ENCODE measurements at places on chromosomes 6 and 20. TPM values are rescaled to one million over a fixed set of nuclear protein-coding genes. Genes with fewer than 3 reads are reported as not detected.

DNA sequence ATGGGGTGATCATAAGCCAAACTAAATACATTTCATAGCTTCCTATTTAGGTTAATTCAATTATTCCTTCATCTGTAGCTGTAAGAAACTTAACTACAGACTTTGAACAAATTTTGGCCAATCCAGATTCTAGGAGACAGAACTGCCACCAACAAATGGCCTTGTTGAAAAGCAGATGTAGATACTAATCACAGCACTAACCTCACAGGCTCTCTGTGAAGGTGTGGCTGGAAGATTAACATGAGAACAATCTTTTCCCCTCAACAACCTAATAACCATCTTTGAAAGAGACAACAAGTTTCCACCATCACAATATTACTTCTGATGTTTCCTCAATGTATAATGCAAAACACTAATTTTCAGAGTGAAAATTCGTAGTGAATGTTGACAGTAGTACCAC lies 87.8 kb downstream of the SESN1 start:
- DNase-seq = no peak

GRCh38 chr20:45311589-45312211 lies 3.6 kb upstream of the MATN4 start:
- DNase-seq = no peak

DNA sequence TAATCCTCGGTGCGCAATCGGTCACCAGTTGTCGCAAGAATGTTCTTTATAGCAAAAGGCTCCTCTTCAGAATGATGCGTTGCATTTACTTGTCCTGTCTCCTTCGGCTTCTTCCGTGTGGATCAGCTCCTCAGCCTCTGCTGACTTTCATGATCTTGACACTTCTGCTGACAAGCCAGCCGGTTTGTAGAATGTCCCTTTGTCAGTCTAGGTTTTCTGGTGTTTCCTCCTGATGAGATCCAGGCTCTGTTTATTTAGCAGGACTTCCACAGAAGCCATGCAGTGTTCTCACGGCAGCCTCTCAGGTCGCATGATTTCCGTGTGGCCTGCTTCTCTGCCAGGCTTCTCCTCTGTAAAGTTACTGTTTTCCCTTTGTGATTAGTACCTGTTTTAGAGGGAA lies 66.9 kb downstream of the STX11 start:
- no peak for DNase-seq

DNA sequence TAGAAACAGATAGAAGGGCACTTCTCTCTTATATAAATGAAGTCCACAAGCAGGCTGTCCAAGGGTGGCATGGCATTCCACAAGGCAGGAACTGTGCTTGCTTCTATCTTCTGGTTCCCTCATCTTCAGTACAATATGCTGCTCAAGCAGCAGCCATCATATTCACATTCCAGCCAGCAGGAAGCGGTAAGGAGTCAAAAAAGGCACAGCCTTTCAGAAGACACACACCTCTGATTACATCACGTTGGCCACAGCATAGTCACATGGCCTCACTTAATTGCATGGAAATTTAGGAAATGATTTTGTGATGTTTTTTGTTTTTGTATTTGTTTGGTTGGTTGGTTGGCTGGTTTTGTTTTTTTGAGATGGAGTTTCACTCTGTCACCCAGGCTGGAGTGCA lies 19.0 kb downstream of the REM1 start:
- no peak for DNase-seq

DNA sequence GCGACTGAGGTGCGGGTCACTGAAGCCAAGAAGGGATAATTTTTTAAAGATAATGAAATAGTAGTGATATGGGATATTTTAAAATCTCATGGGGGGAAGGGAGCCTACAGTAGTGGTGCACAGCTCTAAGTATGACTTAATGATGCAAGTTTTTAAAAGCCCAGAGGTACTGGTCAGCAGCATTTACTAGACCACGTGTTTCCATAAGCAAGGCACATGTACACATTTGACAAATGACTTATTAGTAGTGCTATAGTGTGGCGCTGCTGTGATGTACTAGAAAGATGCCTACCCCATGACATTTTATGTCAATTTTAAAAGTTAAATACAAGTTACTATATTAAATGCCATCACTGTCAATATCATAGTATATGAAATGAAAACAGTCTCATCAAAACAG lies 7.5 kb upstream of the LINC00237 start:
- DNase-seq = no peak

GRCh38 chr20:13302647-13303450 lies 81.8 kb downstream of the ISM1 start:
- no peak for DNase-seq

DNA sequence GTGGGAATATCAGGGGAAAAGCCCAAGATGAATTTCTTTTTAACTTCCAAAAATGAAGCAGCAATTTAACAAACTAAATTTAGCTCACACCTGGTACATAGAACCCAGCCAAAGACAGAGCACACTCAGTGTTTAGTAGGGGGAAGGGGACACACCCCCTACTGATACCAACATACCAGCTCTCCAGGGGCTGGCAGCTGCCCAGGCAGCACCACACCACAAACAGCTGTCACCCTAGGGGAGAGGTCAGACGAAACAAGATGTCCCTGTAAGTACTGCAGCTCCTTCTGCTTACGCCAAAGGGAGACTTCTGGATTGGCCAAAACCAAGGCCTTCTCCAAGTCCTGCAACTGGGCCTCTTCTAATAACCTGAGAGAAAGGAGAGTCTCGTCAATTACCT lies 26.0 kb downstream of the MDN1 start:
- no peak for DNase-seq

- DNase-seq = no peak
These were observed 46.2 kb downstream of the TRAF3IP2 start for GRCh38 chr6:111559188-111560097.

DNA sequence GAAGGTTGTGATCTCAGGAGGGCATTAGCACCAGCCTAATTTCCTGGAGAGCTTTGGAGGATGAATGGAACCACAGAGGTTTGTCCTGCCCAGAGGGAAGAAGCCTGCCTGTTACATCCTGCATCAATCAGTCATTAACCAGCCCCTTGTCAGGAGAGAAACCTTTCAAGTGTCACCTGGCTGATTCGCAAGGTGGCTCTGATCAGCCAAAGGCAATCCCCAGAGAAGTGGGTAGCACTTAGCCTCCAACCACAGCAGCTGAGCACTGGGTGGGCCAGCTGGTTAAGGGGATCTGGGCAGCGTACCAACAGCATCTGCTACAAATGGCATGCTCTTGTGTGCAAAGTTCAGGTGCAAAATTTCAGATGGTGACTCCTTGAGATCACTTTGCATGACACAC lies 26.9 kb downstream of the ANKEF1 start:
- DNase-seq = no peak

- no peak for DNase-seq
These were observed 17.0 kb downstream of the GSS start for GRCh38 chr20:34938466-34939163.

GRCh38 chr20:41819436-41819835 lies 201.3 kb upstream of the CHD6 start:
- DNase-seq = no peak

DNA sequence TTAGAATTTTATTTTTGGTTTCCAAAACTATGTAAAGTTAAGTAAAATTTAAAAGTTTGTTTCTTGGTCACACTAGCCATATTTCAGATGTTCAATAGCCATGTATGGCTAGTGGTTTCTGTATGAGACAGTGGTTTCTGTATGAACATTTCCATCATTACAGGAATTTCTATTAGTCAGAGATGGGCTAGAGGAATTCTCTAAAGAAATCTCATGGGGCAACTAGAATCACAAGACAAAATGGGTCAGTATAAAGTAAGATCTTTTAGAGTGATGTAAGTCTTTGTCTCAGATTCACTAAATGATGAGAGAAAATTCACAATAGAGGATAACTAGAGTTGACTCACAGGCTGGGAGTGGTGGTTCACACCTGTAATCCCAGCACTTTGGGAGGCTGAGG lies 149.0 kb downstream of the FUT9 start:
- no peak for DNase-seq

GRCh38 chr20:33656783-33657703 lies 5.1 kb upstream of the C20orf144 start:
- DNase-seq = no peak

GRCh38 chr20:46994341-46994740 lies 99.7 kb downstream of the EYA2 start:
- peak; percentile 69 for DNase-seq

GRCh38 chr20:20824924-20825584 lies 112.6 kb upstream of the RALGAPA2 start:
- DNase-seq = peak; percentile 11

- DNase-seq = no peak
These were observed 443.1 kb upstream of the OPRM1 start for GRCh38 chr6:153595903-153596302.

DNA sequence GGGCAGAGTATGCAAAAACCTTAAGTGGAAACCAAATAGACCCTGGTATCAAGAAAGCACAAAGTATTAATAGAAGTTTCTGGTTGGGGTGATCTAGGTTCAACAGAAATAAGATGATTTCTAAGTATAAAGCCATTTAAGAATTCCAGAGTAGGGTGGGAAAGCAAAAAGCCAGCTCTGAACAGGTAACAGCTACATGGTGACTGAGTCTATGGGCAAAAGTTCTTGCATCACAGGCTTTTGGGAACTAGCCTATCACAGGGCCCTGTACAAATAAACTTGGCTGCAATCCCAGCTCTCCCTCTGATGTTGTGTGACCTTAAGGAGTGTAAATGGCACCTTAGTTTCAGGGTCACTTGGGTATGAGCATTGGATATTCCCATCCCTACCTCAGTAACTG lies 5.5 kb downstream of the TCF19 start:
- no peak for DNase-seq

- no peak for DNase-seq
These were observed 177.8 kb upstream of the TAB2 start for GRCh38 chr6:149139782-149140136.

DNA sequence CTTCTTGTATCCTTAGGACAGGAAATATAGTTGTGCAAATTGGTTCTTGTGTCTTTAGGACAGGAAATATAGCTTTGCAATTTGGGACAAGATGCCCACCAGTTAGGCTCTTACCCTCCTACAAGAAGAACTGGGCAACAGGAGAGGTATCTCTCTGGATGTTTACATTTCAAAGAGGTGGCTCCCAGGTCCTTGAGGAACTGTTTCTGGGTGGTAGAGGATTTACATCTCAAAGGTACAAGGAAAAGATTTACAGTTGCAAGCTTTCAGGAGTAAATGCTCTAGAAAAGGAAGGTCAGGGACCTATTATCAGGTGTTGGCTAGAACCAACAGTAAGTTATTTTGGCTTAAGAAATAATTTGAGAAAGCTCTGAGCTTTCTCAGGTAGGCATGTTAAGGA lies 19.2 kb downstream of the RNF182 start:
- no peak for DNase-seq

DNA sequence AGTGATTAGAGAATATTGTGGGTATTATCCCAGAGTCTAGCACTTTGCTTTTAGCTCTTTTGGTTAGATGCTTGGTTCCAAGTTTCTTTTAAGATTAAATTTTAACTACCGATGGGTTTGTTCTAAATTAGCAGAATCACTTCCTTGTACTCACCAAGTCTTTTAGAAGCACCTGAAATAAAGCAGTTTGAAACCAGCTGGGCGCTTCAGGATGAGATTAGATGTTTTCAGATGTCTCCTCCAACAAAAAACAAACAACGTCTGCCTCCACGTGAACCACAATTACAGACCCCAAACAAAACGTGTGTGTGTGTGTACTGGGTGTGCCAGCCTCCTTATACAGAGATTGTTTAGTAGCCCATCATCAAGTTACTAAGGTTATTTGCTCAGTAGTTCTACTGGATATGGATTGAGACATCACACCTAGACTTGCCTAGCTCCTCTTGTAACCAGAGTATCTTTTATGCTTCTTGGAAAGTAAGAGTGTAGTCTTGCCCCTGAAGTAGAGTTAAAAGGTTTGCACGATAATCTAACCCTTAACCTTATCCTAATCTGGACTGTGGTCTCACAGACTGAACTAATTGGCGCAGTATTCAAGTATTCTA lies 2.3 kb downstream of the DSTN start:
- DNase-seq = no peak

DNA sequence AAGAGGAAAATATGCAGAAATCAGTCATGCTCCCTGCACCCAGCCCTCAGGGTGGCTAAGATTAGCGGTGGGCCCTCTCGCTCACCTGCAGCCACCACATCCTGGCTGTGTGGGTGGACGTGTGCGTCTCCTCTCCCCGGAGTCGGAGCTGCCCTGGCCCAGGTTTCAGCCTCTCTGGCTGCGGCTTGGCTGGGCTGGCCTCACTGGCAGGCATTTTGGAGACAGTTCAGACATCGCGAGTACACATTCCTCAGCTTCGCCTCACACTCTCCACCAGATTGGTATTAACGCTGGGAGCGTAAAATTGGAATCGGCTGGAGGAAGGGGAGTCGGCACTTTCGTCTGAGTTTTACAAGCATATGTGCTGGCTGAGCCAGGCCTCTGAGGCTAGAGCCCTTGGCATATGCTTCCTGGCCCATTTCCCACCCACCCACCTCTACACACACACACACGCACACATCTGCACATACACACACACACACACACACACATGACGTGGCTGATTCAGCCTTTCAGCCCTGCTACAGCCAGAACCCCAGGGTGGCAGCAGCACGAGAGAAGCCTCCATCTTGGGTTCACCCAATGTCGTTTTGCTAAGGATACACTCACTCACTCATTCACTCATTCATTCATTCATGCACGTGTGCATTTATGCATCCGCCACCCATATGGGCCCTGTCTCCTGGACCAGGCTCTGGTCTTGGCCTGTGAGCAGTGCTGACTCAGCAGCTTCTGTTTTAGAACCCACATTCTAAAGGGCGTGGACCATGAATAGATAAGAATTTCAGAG lies 42.9 kb downstream of the BCAS4 start:
- no peak for DNase-seq

GRCh38 chr6:169795196-169795595 lies 43.8 kb downstream of the ERMARD start:
- DNase-seq = no peak

CDSN gene
- total RNA-seq = not detected

SIRPD gene
- 1.1 TPM for total RNA-seq

GSTA1 gene
- 0.56 TPM for total RNA-seq

JPH2 gene
- not detected for total RNA-seq

SOX4 gene
- 49.9 TPM for total RNA-seq

FAM209A gene
- not detected for total RNA-seq
